ENCODE measurements at places on chromosomes 4 and X. TPM values are rescaled to one million over a fixed set of nuclear protein-coding genes. Genes with fewer than 3 reads are reported as not detected.

Gene SUPT20HL2
- not detected for total RNA-seq

Gene FREM3
- total RNA-seq = not detected

Gene BMPR1B
- total RNA-seq = not detected

Gene RGN
- total RNA-seq = not detected

Gene PNCK
- total RNA-seq = not detected
